CD4-positive, alpha-beta T cell treated with Interleukin-1 beta for 1 hour (primary cell): ENCODE measurements at places on chromosomes 5 and 9.

GRCh38 chr5:169341556-169341955 is 40.6 kb upstream of the SLIT3 start:
- no peak for DNase-seq

DNA sequence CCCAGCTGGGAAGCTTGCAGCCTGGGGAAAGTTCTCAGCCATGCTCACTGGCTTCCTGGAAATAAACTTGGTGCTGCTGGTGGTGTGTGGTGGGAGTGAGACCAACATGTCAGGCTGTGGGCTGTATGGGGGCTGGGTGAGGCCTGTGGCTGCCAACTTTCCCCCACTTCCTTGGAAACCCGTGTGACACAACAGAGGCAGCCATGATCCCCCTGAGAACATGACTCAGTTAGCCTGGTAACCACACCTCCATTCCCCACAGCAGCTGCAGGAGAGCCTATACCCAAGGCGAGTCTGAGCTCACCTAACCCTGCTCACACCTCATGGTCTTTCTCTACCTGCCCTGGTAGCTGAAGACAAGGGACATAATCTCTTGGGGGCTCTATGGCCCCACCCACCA is 72.7 kb upstream of the RGMB start:
- no peak for DNase-seq

GRCh38 chr5:89036166-89036565 is 153.2 kb upstream of the MEF2C start:
- DNase-seq: no peak

- DNase-seq: no peak
Observed at GRCh38 chr9:133277467-133277866, 2.5 kb upstream of the ABO start.

- peak; percentile 47 for DNase-seq
Observed at GRCh38 chr5:78509884-78510769, 138.4 kb downstream of the LHFPL2 start.

GRCh38 chr9:87157366-87158031 is 210.2 kb upstream of the GAS1 start:
- DNase-seq: no peak

DNA sequence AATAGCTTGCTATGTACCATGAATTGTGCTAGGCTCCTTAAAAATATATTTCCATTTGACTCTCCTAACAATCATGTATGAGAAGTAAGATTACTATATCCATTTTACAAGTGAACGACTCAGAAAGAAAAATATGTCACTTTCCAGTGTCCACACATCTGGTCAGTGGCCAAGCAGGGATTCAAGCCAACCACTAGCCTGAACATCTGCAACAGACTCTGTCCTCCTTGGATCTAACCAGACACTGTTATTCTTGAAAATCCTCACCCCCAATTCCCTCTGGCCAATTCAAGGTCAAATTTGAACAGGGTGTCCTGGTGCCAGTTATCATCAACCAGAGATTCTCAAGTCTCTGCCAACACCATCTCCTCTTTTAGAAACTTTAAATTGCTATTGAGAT is 344.1 kb upstream of the WWC1 start:
- no peak for DNase-seq

DNA sequence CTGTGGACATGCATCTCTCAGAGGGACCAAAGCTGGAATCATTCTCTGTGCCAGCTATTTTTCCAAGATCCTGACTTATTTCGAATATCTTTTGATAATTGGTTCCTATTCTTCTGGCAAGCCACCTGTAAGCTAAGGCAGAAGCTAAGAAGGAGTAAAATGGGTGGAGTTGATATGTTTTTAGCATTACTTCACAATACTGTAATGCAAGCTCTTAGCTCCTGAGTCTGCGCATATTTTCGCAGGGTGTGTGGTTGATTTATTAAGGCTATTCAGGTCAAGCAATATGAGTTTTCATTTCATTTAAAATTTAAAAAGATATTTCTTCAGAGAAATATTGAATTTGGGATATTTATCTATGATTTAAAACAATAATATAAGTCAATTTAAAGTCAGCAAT is 158.5 kb upstream of the ADAMTS16 start:
- DNase-seq: no peak

DNA sequence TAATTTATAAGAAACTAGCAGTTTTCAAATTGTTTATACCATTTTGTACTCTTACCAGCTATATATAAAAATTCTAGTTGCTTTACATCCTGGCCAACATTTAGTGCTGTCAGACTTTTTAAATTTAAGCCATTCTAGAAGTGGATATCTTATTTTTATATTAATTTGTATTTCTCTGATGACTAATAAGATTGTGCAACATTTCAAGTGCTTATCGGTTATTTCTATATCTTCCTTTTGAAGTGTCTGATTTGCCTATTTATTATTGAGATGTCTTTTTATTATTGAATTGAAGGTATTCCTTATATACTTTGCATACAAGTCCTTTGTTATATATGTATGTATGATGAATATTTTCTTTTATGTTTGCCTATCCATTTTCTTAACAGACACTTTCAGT is 324.0 kb downstream of the ELAVL2 start:
- DNase-seq: no peak

DNA sequence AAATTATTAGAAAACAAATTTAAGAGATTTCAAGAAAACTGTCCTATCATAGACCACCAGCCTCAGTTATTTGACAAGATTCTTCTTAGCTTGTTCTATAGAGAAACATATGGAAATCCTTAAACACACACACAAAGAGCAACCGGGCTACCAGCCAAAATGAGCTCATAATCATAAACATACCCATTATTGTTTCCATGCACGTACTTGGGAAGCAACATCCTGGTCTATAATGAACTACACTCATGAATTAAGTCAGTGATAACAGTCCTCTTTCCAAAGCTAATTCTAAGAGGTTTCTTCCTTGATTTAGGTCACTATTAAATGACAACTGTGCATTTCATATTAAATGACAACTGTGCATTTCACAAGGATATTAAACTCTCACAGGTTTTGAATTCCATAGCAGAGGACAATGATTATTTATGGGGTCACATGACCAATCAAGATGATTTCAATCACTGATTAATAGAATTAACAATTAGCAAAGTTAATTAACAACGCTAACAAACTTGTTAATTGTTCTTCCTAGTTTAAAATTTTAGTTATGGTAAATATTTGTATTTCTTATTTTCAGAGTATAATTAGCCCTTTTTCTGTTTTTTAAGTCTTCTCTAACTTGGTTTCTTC is 77.0 kb downstream of the OXCT1 start:
- no peak for DNase-seq

DNA sequence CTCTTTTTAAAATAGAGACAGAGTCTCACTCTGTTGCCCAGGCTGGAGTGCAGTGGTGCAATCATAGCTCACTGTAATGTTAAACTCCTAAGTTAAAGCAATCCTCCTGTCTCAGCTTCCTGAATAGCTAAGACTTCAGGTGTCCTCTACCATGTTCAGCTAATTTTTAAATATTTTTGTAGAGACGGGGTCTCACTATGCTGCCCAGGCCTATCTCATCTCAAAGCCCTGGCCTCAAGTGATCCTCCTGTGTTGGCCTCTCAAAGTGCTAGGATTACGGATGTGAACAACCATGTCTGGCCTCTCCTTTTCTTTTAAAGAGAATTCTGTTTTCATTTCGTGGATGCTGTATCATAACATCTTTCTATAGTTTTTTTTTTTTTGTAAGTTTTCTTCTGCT is 11.7 kb downstream of the STX17 start:
- DNase-seq: no peak

DNA sequence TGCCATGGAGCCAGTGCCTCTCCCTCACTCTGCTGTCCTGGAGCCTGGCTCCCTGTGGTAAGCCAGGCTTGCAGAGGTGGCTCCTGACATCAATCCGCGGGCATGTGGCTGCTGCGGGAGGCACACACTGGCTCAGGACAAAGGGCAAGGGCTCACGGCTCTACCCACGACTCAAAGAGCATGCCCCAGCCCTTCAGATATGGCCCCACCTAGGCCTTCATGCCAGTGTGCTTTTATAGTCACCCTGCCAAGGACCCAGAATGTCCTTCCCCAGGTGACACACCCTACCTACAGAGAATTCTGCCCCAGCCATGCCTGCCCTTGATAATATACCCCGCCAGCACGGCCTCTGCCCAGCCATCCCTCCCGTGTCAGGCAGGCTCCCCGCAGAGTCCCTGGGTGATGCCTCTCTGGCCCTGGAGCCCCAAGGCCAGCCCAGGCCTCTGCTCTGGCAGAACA is 1.6 kb downstream of the MGAT4B start:
- no peak for DNase-seq

GRCh38 chr9:94929369-94929756 is 202.9 kb downstream of the AOPEP start:
- DNase-seq: no peak

- DNase-seq: peak; percentile 3
Observed at GRCh38 chr5:109374625-109375024, 35.1 kb downstream of the PJA2 start.

- no peak for DNase-seq
Observed at GRCh38 chr5:158559066-158559465, 540.6 kb downstream of the EBF1 start.

DNA sequence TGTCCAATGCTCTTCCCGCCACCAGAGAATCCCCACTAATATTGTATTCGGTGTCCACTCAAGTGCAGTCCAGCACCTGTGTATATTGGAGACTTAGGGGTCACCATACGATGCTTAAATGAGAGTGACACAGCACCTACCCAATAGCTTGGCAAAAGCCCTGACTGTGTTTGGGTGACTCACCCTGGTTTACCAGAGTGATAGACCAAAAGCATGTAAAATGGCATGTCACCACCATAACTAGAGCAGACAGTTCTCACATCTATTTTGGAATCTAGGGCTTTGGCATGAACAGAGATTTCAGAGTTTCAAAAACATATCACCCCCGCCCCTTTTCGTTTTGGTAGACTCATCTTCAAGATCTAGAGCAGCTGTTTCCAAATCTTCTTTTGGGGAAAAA is 217.3 kb upstream of the RASEF start:
- DNase-seq: no peak

GRCh38 chr5:135342551-135342875 is 56.5 kb downstream of the MACROH2A1 start:
- DNase-seq: no peak

GRCh38 chr5:155485386-155485785 is 471.8 kb downstream of the KIF4B start:
- DNase-seq: no peak

DNA sequence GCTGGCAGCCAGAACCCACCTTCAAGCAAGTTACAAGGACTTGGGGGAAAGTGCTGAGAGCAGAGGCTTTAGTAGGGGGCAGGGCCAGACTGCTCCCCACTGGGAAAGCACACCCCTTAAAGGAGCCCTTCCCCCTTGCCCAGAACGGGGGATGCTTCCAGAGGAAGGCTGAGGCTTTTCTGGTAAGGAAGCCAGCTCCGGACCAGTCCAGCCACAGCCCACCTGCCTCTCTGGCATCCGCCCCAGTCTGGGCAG is 4.2 kb upstream of the DPM2 start:
- DNase-seq: no peak

- no peak for DNase-seq
Observed at GRCh38 chr5:179217956-179218942, 127.0 kb downstream of the ADAMTS2 start.

DNA sequence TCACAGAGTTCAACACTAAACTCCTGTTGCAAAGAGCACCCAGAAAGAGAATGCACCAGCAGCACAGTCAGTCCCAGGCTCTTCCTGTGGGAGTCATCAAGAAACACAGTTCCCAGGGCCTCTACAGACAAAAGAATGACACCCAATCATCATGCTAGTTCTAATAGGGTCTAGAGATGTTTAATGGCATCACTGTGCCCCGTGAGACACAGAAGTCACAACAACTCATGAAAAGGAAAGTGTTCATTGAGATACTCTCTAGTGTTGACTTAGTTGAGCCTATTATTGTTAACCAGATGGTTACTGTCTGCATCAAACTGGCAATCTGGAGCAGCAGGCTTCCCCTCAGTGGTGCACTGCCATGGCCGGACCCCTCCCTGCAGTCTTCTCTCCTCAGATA is 1.6 kb downstream of the KLHL3 start:
- no peak for DNase-seq

DNA sequence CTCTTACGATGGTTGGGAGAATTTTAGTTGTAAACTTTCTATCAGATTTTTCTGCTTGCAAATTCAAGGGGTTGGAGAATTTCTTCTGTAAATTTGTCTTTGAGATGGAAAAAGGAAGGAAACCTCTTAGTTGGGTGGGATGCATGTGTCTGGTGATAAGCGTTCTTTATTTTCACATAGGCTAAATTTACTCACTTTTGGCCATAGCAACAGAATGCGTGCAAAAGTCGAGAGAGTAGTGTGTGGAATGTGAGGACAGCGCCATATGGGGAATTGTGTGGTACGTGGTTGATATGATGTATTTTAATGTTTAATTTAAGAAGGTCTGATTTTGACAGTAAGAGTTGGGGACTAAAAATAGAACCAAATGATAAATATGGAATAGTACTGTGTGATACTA is 282.2 kb downstream of the TAF11L14 start:
- DNase-seq: no peak

DNA sequence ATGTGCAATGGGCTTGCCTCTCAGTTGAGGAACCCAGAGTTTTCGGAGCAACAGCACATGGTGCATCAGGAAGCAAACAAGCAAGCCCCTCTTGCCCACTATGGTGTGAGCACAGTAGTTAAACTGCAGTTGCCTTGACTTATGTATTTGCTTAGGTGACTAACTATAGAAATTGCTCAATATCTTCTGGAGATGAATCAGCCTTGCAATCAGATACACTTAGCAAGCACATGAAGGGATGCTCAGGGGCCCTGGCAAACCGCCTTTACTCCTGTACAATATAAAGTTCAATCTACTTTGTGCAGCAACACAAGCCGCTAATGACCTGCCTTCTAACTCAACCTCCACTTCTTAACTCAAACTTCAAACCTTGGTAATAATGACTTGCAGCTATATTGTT is 581.7 kb upstream of the RIOK2 start:
- no peak for DNase-seq

- no peak for DNase-seq
Observed at GRCh38 chr5:158682631-158683030, 417.1 kb downstream of the EBF1 start.

DNA sequence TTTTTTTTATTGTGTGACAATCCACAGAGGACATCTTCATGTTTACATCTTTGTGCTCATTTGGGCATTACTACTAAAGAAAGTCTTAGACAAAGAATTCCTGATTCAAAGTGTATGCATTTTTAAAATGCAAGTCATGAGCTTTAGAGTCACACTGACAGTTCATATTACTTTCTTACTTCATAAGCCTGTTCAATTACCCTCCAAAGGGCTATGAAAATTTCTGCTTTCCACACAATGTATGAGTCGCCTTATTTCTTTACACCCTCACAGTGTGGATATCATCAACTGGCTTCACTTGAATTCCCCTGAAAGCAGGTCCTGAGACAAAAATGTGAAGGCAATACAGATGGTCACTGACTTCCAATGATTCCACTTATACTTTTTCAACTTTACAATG is 280.4 kb upstream of the PTGER4 start:
- DNase-seq: no peak
